Ammon's horn (tissue), 1 donor: ENCODE measurements at places on chromosomes 13 and 19.

- DNase-seq, result no peak
Measured at GRCh38 chr13:31032528-31033113, 100.2 kb downstream of the TEX26 start.

GRCh38 chr13:26660766-26661165 is 99.8 kb downstream of the GPR12 start:
- no peak for DNase-seq

GRCh38 chr19:46920362-46920761 is 59.6 kb downstream of the ARHGAP35 start:
- DNase-seq, result no peak

DNA sequence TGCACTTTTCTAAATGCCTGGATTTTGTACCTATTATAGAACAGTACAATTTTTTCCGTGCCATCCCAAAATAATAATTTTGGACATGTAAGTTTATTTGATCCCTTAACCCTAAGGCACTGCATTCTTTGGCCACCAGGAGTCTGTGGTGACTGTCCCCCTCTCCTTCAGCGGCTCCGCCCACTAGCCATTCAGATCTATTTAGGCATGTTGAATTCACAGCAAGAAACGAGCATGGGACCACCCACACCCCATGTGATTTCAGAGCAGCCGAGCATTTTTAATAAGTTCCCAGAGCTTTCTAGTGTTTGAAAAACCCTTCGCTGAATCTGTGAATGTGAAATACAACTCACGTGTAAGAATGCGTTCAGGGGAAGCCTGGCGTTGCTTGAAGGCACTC is 567.5 kb downstream of the MYO16 start:
- DNase-seq, result no peak

GRCh38 chr19:13856497-13856896 is 20.4 kb upstream of the NANOS3 start:
- no peak for DNase-seq

DNA sequence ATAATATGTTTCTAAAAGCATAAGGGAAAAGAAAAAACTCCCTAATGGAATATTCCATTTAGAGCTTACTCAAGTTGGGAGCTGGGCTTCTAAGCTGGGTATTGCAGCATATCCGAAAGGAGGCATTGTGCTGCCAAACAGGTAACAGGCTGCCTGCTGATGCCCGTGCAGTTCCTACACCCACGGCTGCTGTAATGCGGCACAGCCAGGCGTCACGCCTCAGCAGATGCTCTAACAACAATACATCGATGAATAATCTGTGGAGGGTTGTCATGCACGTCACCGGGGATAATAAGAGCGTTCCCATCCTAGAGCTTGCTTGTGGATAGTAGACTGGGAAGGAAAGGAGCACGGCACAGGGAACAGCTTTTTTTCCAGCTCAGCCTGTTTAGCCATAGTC is 1582.1 kb upstream of the SLC10A2 start:
- peak; percentile 70 for DNase-seq

GRCh38 chr13:20903164-20903475 is 574 bp upstream of the XPO4 start:
- no peak for DNase-seq

DNA sequence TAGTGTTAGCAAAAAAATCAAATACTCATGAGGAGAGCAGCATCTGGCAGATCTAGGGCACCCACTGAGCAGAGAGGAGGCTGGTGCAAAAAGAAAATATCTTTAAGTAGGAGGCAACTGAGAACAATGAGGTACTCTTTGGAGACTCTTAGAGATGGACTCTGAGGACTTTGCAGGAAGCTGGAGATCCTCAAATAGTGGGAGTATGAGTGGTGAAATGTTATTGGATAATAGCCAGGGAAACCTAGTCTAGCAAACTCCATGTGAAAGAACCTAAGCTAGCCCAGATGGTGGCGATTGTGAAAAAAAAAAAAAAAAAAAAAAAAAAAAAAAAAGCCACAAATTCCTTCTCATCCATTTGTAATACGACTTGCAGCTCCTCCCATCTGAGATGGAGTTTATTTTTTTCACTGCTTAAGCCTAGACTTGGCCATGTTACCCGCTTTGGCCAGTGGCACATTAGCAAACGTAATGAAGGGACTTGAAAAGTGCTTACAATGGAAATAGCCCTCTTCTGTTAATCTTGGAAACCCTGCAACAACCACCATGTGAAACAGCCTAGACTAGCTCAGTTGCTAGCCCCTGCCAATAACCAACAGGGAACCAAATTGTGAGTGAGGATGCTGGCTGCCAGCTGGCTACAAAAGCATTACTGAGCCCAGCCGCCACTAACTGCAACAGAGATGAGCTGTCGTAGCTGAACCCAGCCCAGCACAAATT is 476.2 kb downstream of the KLF12 start:
- DNase-seq, result peak; percentile 80

DNA sequence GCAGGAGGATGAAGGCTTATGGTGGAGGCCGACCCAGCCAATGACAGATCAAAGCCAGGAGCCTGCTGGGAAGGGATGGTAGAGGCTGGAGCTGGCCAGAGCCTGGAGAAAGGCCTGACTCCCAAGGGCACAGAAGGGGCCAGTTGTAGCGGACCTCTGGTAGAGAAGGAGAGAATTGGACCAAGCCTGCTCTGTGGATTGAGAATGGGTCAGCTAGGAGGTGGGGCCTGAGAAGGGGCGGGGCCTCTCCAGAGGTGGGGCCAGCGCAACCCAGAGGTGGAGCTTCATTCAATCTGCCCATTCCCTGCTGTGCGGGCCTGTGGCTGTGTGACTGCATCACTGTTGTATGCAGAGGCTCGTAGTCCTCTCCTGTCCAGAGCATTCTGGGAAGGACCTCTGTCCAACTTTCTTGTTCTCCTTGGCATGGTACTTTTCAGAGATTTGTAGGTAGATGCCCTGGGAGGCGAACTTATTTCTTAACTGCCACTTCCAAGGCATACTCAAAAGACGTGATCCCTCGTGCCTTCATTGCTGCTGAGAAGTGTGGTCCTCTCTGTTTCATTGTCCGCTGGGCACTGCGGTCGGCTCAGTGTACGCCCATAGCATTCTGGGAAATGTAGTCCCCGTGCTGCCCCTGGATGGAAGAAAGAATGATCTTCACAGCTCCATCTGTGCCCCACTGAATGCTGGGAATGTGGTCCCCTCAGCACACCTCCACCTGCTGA is 6.7 kb downstream of the GRIN2D start:
- no peak for DNase-seq

DNA sequence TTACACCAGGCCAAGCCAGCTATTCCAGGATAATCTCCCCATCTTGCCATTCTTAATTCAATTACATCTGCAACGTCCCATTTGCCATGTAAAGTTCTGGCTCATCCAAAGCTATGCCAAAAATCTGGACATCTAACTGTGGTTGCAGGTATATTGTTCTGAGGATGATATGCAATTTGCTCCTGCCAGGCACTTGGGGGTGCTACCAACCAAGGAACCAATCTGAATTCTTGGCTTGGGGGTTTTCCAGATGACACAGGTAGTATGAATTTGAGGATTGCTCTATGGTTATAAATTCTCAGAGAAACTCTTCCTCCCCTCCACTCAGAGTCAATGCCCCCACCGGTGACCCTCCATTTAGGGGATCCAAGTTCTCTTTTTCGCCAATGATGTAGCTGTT is 33.0 kb downstream of the CRYL1 start:
- no peak for DNase-seq

DNA sequence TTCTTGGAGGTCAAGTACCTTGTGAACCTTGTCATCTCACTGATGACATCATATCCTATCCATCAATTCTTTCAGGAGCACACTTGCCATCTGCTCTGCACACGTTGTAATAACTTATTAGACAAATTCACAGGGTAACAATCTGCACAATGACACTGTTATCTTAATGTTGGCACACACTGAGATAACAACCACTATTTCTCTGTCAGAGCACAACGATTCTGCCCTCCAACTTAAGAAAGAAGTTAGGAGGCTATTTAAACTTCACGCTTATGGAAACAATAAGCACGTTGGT is 351.3 kb downstream of the DACH1 start:
- DNase-seq, result no peak
